AG08396 (cell line): ENCODE measurements at places on chromosomes 7 and 10.

GRCh38 chr7:79709574-79710409 lies 256.3 kb upstream of the MAGI2 start:
- no peak for DNase-seq

- no peak for DNase-seq
Observed at GRCh38 chr10:45456822-45457221, 82.8 kb downstream of the ALOX5 start.

- no peak for DNase-seq
Observed at GRCh38 chr7:141991140-141991539, 4.5 kb upstream of the MGAM start.

- DNase-seq = no peak
Observed at GRCh38 chr7:155395176-155395797, 62.6 kb upstream of the EN2 start.
